ENCODE measurements at places on chromosomes 1 and 21.

GRCh38 chr21:41258617-41259016 lies 58.0 kb upstream of the FAM3B start:
- DNase-seq: no peak

GRCh38 chr1:150974580-150975478 lies at the start of gene CERS2:
CERS2 (minus strand) TSS chr1:150974835; CDS start chr1:150969090, 5,745 bp downstream.
- DNase-seq: peak; percentile 90

GRCh38 chr1:159668739-159669138 lies 45.6 kb downstream of the CRP start:
- DNase-seq: no peak

- no peak for DNase-seq
Observed at GRCh38 chr1:16321176-16321867, 31.0 kb downstream of the FBXO42 start.

GRCh38 chr1:212368073-212368484 lies 46.6 kb downstream of the PACC1 start:
- peak; percentile 72 for DNase-seq

- no peak for DNase-seq
Observed at GRCh38 chr1:74818661-74819456, 85.9 kb downstream of the TYW3 start.
